Ureter (tissue), 1 donor: ENCODE measurements at places on chromosomes 5 and 9. TPM values are rescaled to one million over a fixed set of nuclear protein-coding genes. Genes with fewer than 3 reads are reported as not detected.

DNA sequence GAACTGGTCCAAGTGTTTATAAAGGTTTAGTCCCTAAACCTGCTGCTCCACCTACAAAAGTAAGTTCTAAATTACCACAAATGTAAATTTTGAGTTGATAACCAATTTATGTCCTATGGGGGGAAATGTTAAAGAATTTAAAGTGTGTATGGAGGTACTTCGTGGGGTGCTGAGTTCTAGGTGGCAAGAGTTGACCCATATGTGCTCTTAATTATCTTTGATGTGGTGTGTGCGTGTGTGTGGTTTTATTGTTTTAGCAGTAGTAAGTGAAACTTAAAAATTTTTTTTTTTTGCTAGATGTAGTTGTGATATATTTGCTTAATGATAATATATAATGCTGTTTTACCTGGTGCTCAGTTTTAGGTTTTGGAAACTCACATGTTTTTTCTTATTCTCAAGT, 72.6 kb downstream of the GPBP1 start:
- no peak for DNase-seq

The GABRA6 gene
- not detected for total RNA-seq

The DRD1 gene
- total RNA-seq = 2.9 TPM

- no peak for DNase-seq
Measured at GRCh38 chr9:92558612-92559374, 23.0 kb upstream of the ECM2 start.

GRCh38 chr9:5665059-5665458, 36.2 kb downstream of the RIC1 start:
- DNase-seq = no peak

- peak; percentile 73 for DNase-seq
Measured at GRCh38 chr5:75034137-75034739, 18.1 kb downstream of the GCNT4 start.

- DNase-seq = no peak
Measured at GRCh38 chr9:122076117-122076516, 17.0 kb downstream of the TTLL11 start.

- DNase-seq = no peak
Measured at GRCh38 chr9:6134661-6135180, 80.9 kb upstream of the IL33 start.

DNA sequence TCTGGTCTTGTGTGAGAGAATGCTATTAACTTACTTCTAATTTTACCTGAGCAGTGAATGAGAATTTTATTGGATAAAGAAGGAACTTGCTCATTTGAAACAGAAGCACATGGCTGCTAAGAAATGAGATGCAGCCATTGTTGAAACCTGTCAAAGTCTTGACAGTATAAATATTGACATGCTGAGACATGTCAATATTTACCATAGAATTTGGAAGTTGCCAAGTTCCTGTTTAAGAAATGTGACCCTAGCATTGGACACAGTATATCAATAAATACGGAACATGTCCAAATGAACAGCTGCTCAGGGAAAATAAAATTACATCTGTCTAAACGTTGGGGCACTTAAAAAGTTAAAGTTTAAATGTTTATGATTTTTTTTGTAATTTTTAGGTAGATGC, 7.8 kb downstream of the XRCC4 start:
- DNase-seq = no peak

- no peak for DNase-seq
Measured at GRCh38 chr5:67897431-67897830, 318.1 kb upstream of the PIK3R1 start.

The SLC46A2 gene
- 4.2 TPM for total RNA-seq

The TERT gene
- not detected for total RNA-seq

GRCh38 chr9:27856054-27856453, 282.8 kb upstream of the C9orf72 start:
- DNase-seq = no peak

- no peak for DNase-seq
Measured at GRCh38 chr9:18604767-18605730, 131.1 kb downstream of the ADAMTSL1 start.

- DNase-seq = no peak
Measured at GRCh38 chr5:154473581-154474283, 4.3 kb downstream of the HAND1 start.

- no peak for DNase-seq
Measured at GRCh38 chr9:14054096-14054495, 259.8 kb downstream of the NFIB start.

The CCDC192 gene
- total RNA-seq = 1.2 TPM

DNA sequence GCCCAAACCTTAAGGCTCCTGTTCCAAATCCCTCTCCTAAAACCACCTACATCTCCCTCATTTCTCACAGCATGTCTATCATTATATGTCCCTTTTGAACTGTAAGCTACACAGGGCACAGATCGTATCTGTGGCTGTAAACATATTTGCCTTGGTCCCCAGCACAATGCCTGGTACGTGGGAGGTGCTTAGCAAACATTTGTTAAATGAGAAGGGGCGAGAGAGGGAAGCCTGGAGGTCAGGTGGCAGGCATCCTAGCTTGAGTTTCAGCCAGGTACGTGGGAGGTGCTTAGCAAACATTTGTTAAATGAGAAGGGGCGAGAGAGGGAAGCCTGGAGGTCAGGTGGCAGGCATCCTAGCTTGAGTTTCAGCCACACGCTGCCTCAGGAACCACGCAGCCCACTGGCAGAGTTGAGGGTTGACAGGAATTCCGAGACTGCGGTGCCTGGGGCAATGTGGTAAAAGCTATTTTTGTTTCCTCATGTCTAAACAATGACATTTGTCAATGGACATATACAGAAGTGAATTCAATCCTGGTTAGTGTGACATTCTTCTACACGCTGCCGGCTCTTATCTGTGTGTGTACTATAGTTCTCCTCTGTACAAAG, 113.6 kb downstream of the EFNA5 start:
- no peak for DNase-seq

- DNase-seq = no peak
Measured at GRCh38 chr9:4413856-4414255, 76.4 kb upstream of the SLC1A1 start.

The PCDHA1 gene
- total RNA-seq = not detected

DNA sequence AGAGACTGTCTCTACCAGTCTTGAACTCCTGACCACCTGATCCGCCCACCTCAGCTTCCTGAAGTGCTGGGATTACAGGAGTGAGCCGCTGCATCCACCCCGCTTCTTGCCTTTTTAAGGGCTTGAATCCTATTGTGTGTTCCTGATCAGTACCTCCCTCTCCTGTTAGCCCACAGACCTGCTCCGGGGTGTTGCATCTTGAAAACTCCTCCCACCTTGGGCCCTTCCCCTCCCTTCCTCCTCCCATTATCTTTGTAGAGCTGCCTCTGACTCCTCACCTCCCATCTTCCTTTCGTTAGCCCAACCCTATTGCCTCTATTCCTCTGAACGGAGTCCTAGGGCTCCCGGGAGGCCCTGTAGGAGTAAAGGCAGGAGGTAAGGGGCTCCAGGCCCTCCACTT, 48.5 kb upstream of the NEK6 start:
- no peak for DNase-seq

DNA sequence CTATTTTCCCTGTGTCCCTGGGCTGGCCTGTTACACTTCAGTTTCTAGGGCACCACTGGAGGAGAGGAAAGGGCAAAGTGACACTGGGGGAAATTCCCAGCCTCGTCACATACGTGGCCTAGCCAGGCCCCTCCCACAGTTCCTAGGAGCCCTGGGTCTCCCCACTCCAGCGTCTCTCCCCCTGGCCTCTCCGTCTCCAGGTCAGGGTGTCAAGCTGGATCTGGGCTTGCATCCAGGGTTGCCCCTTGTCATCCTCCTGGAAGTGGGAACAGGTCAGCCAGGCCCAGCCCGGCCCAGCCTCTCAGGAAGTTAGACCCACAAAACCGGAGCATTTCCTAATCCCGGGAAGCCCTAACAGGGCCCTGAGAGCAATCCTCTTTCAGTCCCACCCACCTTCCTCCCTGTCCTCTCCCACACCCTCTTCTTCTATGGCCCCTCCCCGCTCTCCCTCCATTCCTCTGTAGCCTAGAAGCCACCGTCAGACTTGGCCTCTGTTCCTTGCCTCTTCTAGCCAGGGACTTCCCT, 4.7 kb upstream of the TNIP1 start:
- no peak for DNase-seq

The PTPRD gene
- total RNA-seq = 20.9 TPM

The PCDHGB4 gene
- 8.0 TPM for total RNA-seq

The IL7R gene
- 34.9 TPM for total RNA-seq

The PCDHB8 gene
- total RNA-seq = 1.7 TPM

The IL3 gene
- total RNA-seq = not detected

The FXN gene
- total RNA-seq = 17.5 TPM

The RRAGA gene
- total RNA-seq = 90.4 TPM

DNA sequence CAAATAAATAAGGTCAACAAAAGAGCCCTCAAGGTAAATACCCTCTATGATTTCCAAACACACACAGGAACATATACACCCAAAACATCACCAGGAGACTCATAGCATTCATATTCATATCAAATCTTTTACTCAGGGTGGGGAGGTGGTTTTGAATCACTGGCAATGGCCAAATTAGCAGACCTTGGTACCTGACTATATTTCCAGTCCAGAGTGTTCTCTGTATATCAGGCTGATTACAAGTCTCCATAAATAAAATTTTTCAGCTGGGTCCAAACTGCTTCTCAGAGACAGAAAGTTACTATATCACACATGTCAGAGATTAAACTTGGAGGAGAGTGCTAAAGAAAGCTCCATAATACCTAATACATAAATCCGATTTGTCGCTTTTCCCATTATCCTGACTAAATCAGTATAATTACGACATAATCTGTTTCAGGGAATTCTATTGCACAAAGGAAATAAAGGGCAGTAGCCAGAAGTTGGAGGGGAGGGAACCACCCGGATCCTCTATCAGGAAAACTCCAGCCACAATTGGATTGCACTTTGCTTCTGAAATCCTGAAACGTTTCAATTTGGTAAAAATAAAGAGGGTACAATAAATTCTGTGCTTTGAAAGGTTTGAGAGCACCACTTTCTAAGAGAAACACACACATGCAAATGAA, 7.0 kb upstream of the GOLGA1 start:
- DNase-seq = no peak

DNA sequence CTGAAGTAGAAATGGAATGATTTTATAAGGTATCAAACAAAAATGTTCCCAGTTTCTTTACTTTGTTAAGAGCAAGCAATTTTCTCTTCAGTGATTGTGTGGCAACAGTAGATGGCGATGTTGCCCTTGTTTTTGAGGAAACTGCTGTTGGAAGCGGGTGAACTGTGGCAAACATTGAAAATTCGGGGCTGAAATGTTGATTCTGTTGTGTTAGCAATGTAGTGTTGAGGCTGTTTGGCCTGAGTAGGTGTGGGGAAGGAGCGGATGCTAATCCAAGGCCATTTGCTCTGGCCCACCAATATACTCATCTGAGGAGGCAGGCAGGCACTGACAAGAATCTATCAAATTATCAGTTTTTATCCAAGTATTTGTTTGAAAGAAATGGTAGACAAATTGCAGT, 129.8 kb downstream of the SLC12A2 start:
- peak; percentile 62 for DNase-seq

GRCh38 chr9:36847781-36848673, 186.0 kb downstream of the PAX5 start:
- DNase-seq = no peak

- DNase-seq = no peak
Measured at GRCh38 chr5:33324667-33325307, 116.0 kb upstream of the TARS1 start.

- DNase-seq = no peak
Measured at GRCh38 chr5:172553903-172554302, 87.2 kb upstream of the NEURL1B start.

- DNase-seq = no peak
Measured at GRCh38 chr9:129624168-129624759, 1.7 kb upstream of the NTMT1 start.

DNA sequence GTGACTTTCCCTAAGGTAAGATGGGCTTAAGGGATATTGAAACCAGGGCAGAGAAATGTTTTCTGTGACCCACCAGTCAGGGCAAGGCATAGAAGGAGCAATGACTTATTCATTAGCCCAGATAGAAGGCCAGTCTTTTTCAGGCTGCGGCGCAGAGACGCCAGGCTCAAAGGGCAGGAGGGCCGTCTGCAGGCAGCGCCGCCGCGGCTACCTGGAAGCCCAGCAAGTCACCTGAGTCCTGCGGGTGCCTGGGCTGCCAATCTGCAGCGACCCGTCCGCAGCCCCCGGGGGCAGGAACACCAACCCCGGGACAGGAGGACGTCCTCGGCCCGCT, 322 bp upstream of the SH3GL2 start:
- no peak for DNase-seq

- no peak for DNase-seq
Measured at GRCh38 chr9:112755016-112755427, 4.5 kb downstream of the SNX30 start.

- DNase-seq = no peak
Measured at GRCh38 chr9:78697618-78698017, 400.7 kb downstream of the PSAT1 start.

DNA sequence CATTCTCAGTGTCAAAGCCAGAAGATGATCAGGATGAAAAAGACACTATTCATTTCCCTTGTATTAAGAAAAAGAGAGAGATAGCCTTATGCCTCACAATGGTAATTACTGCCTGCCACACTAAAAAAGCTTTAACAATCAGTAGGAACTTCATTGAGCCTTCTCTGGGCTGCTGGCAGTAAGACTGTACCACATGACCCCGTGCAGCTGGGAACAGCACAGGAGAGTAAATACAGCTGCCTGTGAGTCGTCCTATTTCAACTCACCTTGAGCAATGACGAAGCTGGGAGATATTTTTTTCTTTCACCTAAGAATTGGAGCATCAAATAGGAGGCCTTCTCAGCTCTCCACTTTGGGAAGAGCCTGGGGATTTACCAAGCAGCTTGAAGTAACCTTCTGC, 316.3 kb downstream of the GABRB2 start:
- no peak for DNase-seq

The FYB1 gene
- 17.9 TPM for total RNA-seq

DNA sequence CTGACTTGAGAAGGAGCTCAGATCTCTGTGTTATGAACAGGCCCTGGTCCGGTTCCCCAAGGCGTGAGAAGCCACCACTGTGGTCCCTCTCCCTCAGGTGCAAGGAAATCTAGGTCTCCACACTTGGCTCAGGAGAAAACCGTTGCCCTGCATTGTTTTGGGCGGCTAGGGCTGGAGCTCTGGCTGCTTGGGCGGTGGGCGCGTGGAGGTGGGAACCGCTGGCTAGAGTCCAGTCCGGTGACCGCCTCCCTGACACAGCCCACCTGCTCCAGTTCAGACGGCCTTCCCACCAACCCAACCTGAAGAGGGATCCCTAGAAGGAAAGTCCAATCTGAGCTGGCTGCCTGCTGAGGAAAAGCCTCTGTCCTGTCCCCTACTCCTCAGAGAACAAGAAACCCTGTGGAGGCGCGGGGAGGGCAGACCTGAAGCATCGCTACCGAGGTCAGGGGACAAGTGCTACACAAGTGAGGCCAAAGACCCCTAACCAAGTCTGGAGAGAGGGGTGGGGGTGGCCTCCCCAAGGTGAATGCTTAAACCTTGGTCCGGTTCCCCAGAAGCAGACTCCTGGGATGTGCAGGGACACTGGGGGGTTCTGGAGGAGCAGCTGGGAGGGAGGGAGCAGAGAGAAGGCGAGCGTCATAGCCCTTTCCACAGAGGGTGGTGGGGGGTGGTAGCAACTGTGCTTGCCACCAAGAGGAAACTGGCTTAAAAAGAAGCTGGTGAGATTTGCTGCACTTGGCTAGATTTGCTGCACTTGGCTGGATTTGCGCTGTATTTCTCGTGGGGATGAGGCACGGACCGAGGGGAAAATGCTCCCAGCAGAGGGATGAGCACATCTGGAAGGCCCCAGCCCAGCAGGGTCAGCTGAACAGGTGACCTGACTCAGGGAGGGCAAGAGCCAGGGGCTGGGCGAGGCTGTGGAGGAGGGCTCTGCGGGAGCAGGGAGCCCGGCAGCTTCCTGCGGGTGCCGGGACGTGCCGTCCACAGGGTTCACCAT, 65.2 kb downstream of the RAPGEF1 start:
- no peak for DNase-seq

GRCh38 chr5:92730486-92730885, 850.5 kb downstream of the NR2F1-AS1 start:
- DNase-seq = no peak
